Left kidney (tissue), 8 donors: ENCODE measurements at places on chromosomes 1 and 21. TPM values are rescaled to one million over a fixed set of nuclear protein-coding genes. Genes with fewer than 3 reads are reported as not detected.
A peak's percentile ranks its signal among the peaks of the same experiment; 100 is the strongest.

DNA sequence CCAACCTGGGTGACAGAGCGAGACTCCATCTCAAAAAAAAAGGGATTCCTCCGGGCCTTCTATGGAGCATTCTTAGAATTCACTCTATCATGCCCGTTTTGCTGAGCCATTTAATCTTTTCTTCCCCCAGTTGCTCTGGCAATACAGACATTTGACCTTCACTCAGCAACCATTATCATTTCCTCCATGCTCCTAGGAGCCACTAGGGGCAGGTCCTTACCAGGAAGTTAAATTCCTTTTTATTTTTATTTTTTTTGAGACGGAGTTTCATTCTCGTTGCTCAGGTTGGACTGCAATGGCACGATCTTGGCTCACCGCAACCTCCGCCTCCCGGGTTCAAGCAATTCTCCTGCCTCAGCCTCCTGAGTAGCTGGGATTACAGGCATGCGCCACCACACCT is 9.7 kb upstream of the CGN start:
- DNase-seq: no peak

- no peak for DNase-seq
Observed at GRCh38 chr1:201461645-201462441, 7.1 kb downstream of the PHLDA3 start.

- DNase-seq: no peak
Observed at GRCh38 chr1:155009221-155009711, 6.7 kb downstream of the ZBTB7B start.

- no peak for DNase-seq
Observed at GRCh38 chr1:31985430-31985829, 28.2 kb upstream of the KHDRBS1 start.

DNA sequence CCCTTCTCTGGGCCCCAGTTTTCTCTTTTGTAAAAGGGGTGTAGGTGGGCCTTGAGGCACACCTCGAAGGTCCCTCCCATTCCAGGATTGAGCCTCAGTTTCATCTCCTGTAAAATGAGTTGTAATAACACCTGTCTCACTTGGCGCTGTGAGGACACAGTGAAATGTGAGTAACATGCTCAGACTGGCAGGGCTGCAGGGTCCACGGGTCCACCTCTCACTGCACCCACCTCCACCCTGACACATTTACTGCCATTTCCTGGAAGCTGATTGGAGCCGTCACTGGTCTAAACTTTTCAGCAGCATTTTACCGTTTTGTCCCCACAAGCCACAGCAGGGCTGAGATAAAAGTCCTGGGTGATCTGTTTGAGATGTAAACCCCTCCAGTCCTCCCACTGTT is 398.0 kb downstream of the PTPRU start:
- DNase-seq: no peak

- DNase-seq: peak; percentile 75
Observed at GRCh38 chr1:184075055-184076029, 23.8 kb downstream of the TSEN15 start.

Gene SLC22A15
- 7.1 TPM for polyA plus RNA-seq

DNA sequence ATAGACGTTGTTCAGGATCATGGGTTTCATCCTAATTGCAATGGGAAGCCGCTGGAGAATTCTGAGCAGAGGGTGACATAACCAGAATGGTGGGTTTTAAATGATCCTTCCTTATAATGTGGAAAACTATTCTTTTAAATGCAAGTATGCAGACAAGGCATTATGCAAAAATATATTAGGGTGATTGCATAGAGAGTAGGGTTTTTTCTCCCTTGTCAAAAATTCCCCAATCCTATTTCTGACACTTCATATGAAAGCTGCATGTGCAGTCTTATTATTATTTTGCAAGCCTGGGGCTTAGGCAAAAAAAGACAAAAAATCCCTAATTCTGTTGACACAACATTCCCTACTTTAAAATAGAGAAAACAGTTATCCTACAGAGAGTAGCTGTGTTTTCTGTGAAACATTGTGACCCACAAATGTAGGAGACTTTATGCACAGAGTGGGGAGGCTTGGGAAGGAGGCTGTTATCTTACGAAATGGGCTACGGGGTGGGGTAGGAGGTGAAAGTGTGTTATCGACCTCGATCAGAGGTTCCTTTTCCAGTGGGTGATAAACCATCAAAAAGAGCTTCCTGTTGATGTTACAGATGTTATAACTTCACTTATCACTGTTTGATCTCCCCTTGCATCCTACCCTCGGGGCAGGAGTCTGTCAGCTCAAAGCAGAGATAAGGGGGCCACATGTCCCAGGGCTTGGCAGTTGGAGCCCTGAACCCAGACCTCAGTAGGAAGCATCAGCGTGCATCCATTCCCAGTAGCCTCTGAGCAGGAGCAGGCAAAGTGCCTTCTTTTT is 27.2 kb downstream of the RHEX start:
- no peak for DNase-seq

DNA sequence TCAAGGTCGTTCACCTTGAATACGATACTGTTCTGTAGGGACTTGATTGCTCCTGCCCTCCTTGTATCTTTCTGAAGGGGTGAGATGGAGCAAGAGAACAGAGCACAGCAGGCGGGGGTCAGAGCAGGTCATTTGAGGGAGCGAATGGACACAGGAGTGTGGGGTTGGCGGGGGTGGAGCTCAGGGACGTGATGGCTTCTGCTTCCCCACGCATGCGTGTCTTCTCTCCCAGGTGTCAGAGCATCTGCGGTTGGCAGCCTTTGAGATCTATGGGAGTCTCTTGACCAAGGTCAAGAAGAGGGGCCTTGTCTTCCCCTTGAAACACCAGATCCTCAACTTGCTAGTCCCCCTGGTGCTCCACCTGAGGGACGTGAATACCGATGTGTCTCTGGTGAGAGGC is 63.9 kb downstream of the INAVA start:
- no peak for DNase-seq

Gene CYYR1
- 54.1 TPM for polyA plus RNA-seq

Gene CYP4X1
- polyA plus RNA-seq: 7.4 TPM

DNA sequence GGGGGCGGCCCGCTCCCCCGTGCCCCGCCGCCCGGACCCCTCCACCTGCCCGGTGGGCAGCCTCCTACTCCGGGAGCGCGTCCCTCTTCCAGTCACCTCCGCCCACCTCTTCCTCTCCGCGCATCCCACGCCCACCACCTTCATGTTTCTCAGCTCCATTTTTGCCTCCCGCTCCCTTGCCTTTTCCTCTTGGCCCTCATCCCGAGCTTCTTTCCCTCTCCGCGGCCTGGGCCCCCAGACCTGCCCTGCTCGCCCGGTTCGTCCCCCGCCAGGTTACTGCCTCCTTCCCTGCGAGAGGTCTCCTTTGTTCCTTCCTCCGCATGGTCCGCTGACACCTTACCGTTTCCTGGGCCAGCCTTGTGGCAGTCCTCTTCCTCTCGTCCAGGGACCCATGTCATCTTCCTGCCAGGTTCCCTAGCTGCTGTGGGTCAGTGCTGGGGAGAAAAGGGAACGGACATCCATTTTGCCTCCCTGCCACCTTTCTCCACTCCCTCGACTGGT is 563 bp downstream of the QSOX1 start:
- DNase-seq: no peak

Gene PTPN22
- 0.57 TPM for polyA plus RNA-seq

Gene HES5
- not detected for polyA plus RNA-seq

DNA sequence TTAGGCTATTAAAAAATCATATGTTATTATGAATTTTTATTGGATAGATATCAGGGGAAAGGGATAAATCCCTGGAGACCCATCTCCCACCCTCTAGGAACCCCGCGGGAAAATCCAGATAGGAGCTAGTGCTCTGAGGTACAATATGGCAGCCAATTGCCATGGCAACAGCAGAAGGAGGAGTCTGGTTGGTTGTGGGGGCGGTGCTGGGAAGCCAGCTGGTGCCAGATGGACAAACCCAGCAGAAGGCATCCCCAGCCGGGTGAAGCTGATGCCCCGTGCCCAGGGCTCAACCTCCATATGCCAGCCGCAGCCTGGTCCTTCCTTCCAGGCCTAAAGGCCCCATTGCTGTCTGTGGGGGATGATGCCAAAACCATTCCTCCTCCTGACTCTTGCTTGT is 38.3 kb downstream of the RHBG start:
- DNase-seq: no peak

GRCh38 chr1:88111816-88112215 is 572.3 kb upstream of the PKN2 start:
- no peak for DNase-seq

Gene SLC35E2B
- polyA plus RNA-seq: 87.3 TPM

- no peak for DNase-seq
Observed at GRCh38 chr21:44815225-44815624, 2.6 kb downstream of the SUMO3 start.

GRCh38 chr1:184078564-184079249 is 27.2 kb downstream of the TSEN15 start:
- no peak for DNase-seq

Gene SIM2
- polyA plus RNA-seq: 26.9 TPM

- DNase-seq: no peak
Observed at GRCh38 chr1:77024500-77024899, 157.2 kb downstream of the ST6GALNAC5 start.

Gene EFNA1
- 56.0 TPM for polyA plus RNA-seq

GRCh38 chr1:16205891-16206546 is 6.4 kb downstream of the ARHGEF19 start:
- DNase-seq: no peak

- no peak for DNase-seq
Observed at GRCh38 chr21:28458446-28458845, 534.2 kb downstream of the LTN1 start.

Gene LCE3E
- not detected for polyA plus RNA-seq

- no peak for DNase-seq
Observed at GRCh38 chr1:29482991-29483390, 246.7 kb downstream of the PTPRU start.

Gene CSMD2
- polyA plus RNA-seq: 1.2 TPM

- no peak for DNase-seq
Observed at GRCh38 chr1:45552331-45552730, 1.7 kb downstream of the AKR1A1 start.

Gene MAGOH
- 94.0 TPM for polyA plus RNA-seq

DNA sequence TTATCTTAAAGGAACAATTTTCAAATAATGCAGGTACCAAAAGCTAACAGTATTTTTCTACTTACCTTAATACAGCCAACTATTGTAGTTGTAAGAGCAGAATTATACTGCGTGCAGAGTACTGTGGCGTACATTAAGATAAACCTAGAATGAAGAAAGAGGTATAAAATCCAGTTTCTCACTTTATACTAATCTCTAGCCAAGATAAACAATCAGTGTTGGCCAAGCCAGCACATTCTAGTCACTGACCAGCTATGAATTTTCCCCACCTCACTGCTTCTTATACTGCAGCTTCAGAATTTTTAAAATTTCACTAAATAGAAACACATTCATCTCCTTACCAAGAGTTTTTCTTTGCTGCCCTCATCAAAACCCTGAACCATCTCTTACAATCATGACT is 33.6 kb downstream of the SLC35D1 start:
- DNase-seq: no peak

- DNase-seq: peak; percentile 92
Observed at GRCh38 chr1:205321162-205321958, at the start of gene NUAK2. TSS of gene NUAK2 (minus strand) at chr1:205321745. CDS start at chr1:205321628, 117 bp downstream.

GRCh38 chr1:183932412-183932811 is 105.1 kb downstream of the COLGALT2 start:
- no peak for DNase-seq

Gene WDR77
- polyA plus RNA-seq: 40.2 TPM

DNA sequence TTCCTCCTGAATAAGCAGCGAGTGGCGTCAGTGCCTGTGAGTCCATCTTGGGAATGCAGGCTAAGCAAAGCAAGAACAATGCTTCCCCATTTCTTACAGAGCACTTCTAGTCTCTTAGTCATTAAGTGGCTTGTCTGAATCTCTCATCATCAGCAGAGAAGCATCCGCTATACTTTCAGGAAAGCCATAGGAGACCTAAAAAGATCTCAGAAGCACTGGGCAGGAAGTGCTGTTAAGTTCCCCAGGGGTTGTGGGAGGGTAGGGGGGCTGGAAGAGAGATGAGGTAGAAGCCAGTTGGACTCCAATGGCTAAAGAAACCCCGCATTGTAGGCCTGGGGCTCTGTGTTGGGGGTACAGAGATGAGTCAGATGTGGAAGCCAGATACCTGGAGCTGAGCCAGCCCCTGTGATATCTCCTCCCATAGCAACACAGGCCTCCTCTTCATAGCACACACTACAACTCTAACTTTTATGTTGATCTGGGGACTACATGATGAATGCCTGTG is 44.9 kb downstream of the SYT6 start:
- no peak for DNase-seq

DNA sequence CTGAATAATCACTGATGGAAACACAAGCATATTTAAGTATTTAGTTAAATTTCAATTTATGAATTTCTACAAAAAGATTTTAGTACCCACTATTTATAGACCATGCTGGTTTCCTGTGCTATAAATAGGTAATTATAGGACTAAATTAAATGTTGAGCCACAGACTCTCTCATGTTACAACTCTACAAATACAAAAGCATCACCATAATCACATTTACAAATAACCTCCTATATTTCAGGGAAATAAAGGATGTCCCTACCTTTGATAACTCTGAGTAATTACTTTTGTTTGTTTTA is 32.6 kb upstream of the CCDC190 start:
- no peak for DNase-seq

DNA sequence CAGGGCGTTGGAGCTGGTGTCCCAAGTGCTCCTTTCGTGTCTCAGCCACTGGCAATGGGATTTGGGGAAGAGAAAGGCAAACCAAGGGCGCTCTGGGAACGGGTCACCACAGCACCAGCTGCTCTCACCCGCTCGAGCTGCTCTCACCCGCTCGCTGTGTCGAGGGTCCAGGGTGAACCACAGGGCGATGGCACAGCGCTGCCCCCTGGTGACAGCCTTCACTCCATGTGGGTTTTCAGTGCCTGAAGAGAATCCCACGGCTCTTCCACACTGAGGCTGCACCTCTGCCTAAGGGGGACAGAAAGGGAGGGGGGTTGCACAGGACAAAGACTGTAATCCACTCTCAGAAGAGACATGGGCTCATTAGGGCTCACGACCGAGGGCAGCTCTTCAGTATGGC is 7.1 kb upstream of the CLDN19 start:
- DNase-seq: peak; percentile 40

GRCh38 chr1:19312782-19313635 is 883 bp downstream of the SLC66A1 start:
- DNase-seq: no peak

GRCh38 chr1:150053926-150054325 is 13.7 kb upstream of the VPS45 start:
- DNase-seq: no peak

GRCh38 chr1:167658574-167659328 is 28.7 kb downstream of the RCSD1 start:
- no peak for DNase-seq

GRCh38 chr21:28633839-28634555 is 358.7 kb downstream of the LTN1 start:
- DNase-seq: no peak

DNA sequence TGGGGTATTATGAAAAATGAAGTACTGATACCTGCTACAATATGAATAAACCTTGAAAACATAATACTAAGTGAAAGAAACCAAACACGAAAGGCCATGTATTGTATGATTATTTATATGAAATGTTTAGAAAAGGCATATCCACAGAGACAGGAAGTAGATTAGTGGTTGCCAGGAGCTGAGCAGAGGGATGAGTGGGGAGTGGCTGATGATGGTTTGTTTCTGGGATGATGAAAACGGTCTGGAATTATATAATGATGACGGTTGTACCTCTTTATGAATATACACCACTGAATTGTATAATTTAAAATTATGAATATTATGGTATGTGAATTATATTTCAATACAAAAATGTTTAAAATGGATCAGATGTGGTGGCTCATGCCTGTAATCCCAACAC is 63.8 kb upstream of the MPC2 start:
- no peak for DNase-seq

GRCh38 chr1:14031461-14031860 is 331.5 kb downstream of the PRDM2 start:
- no peak for DNase-seq

Gene RNU1-4
- polyA plus RNA-seq: 1.9 TPM

GRCh38 chr1:117128323-117129079 is 7.0 kb upstream of the TRIM45 start:
- DNase-seq: peak; percentile 55
